ENCODE measurements at places on chromosomes 1 and 21.
A peak's percentile ranks its signal among the peaks of the same experiment; 100 is the strongest.

DNA sequence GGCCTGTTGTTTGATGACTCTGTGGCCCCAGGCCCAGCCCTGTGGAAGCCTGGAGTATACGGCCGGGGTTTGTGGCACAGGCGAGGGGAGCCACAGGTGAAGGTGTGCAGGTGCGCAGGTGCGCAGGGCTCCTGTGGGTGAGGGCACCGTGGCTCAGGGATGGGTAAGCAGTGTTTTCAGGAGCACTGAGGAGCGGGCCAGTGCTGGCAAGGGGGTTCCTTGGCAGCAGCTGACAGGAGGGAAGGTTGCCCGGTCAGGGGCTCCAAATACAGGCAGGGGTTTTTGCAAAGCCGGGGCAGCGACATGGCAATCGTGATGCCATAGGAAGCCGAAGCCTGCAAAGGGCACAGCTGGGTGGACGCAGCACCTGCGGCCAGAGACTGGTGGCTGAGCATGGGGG, 20.7 kb downstream of the AGPAT3 start:
- no peak for DNase-seq

DNA sequence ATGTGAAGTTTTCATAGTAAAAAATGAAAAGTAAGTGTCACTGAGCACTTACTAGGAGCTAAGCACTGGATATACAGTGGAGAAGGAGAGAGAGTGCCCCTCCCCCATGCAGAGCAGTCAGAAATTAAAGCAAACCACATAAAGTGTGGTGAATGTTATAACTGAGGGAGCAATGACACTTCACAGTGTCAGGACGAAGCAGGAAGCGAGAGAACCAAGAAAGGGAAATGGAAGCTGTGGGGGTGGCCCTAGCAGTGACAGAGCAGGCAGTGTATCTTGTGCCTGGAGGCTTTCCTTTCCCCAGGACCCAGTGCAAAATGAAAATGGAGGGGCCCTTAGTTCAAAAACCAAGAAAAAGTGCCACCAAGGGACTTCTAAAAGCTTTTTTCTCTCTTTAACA, 21.5 kb upstream of the RCAN3 start:
- DNase-seq, result no peak

GRCh38 chr1:232709386-232709785, 79.5 kb upstream of the SIPA1L2 start:
- peak; percentile 46 for DNase-seq

DNA sequence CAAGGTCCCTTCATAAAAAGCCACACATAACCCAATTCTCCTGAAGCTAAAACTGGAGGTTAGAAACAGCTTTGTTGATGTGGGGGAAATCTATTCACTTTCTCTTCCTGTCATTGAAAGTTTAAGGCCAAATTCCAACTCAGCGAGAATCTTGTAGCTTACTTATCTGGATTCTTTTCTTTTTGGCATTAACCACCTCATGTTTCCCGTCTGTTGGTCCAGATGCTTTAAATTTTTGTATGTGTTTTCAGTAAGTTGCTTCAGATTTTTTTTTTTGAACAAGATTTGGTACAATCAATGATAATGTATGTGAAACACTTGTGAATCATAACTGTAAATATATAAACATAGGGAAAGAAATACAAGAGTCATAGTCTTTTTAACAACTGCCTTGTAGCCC, 33.7 kb upstream of the NEK7 start:
- no peak for DNase-seq

DNA sequence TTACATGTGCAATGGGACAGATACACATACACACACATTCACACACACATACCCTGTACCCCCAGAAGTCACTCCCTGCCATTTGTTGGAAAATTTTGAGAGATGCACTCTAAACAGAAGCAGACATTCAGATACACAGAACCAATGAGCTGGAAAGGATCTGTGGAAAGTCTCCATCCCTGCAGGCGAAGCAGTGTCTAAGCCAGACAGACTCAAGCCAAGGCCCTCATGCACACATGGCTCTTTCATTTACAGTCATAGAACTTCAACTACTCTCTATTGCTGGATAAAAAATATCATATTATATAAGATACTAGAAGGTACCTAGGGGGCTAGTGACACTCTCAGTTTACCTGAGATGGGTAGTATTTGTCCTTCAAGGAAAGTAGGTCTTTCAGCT, 7.3 kb upstream of the SEC16B start:
- DNase-seq, result no peak

GRCh38 chr1:84504580-84505492, 1.4 kb upstream of the SPATA1 start:
- DNase-seq, result peak; percentile 41

DNA sequence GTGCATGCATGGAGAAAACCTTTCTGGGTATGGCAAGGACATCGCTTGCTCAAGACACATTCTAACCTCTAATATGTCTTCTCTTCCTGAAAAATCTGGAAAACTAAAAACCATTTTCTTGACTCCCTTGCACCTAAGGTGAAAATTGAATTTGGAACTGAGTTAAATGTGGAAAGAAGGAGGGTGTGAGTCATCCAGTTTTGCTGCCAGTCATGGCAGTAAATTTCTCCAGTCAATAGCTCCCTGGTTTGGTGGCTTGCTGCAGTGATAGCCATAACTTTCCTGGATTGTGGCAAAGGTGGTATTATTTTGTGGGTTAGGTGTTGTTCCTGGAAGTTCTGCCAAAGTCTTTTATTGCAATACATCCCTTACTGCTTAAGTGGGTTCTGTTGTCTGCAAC, 2.5 kb downstream of the ZCCHC17 start:
- DNase-seq, result no peak

DNA sequence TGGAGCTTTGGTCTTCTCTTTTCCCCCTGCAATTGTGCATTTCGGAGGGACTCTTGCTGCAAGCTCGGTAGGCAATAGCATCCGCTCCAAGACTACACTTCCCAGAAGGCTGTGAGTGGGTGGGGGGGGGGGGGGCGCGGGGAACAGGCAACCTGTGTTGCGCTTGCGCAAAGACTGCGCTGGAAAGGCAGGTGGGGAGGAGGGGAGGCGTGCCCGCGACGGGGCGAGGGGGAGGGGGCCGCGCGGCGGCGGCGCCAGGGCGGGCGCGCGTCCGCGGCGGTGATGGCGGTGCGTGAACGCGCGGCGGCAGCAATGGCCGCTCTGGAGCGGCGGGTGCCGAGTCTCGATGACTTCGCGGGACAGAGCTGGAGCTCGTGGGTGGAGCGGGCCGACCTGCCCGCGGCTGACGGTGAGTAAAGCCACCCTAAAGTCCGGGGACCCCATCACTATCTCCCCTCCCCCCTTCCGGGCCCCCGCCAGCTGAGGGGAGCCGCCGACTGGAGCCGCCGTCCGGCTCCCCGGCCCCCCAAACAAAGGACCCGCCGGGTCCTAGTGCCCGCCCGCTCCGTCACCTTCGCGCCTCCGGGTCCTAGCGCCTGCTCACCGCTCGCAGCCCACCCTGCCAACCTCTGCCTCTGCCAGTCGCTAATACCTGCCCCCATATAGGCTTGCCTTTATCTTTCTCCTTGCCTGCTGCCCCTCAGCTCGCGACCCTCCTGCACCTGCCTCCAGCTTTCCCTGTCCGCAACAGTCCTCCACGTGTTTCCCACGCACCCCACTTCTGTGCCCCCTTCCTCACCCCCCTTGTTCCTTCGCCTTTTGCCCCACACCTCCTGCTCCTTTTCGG, at the start of gene ATXN7L2:
TSS of gene ATXN7L2 (plus strand) at position 234 of the 847 bp plus-strand sequence. CDS start at position 283, 49 bp downstream.
- DNase-seq, result peak; percentile 75

GRCh38 chr1:213332491-213332890, 281.4 kb downstream of the RPS6KC1 start:
- DNase-seq, result no peak

DNA sequence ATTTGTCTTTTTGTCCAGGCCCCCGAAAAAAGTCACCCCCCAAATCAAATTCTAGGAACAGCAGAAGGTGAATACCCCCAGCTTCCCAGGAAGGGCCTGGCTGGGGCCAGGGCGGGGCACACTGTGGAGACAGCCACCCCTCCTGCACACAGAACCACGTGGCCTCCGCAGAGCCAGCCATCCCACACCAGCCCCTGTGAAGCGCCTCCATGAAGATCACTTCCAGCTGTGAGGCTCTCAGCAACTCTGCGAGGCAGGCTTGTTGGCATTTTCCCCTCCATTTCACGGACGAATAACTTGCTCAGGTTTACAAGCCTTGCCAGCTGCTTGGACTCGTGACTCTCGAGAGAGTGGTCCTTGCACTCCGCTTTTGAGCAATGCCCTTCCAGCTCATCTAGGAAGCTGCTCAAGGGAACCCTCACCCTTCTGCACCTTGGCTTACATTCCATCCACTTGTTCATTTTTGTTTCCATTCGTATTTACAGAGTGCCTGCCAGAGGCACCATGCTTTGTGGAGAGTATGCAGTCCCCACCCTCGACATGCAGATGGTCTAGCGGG, 48.2 kb downstream of the SYT6 start:
- DNase-seq, result no peak

DNA sequence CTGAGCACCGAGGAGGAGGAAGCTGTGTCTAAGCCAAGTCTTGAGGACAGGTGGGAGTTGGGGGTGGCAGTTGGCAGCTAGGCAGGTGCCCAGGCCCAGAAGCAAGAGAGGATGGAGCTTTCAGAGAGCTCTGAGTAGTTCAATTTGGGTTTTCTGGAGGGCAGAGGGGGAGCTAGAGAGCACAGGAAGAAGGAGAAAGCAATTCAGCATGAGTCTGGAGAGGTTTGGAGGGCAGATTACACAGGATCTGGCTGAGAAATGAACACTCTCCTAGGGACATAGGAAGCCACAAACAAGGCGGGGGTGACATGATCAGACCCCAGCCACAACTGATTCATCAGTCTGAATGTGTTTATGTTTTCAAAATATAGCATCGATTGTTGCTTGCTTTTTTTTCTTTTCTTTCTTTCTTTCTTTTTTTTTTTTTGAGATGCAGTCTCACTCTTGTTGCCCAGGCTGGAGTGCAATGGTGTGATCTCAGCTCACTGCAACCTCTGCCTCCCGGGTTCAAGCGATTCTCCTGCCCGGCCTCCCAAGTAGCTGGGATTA, 23.8 kb downstream of the PTPRF start:
- DNase-seq, result peak; percentile 64

DNA sequence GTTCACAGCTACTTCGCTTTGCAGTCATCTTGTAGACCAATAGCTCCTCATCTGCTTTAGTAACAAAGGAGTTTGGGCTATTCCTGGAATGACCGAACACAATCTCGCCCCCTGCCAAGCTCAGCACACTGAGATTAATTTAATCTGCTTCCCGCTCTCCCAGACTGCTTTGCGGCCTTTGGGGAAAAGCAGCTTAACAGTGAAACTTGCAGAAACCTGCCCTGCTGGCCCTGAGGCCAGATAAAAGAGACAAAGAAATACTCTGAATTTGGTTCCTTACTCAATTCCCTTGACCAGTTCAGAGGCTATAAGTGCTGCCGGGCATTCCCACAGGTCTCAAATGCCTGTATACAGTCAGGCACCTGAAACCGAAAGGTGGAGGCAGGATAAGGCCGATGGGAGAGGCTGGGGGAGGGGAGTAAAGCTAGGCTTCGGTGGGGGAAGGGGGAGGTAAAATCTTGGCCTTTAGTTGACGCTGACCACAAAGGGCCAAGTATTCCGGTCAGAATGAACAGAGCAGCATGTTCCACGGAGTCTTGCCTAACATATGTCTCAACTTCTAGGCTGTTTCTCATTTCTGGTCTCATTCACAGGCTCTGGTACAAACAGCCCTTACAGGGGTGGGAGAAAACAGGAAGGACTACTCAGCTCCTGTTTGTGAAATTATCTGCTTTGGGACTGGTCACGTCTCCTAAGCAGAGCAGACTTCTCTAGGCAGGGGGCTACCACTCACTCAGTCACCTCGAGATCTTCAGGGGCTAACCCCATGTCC, 17.7 kb upstream of the A3GALT2 start:
- no peak for DNase-seq

DNA sequence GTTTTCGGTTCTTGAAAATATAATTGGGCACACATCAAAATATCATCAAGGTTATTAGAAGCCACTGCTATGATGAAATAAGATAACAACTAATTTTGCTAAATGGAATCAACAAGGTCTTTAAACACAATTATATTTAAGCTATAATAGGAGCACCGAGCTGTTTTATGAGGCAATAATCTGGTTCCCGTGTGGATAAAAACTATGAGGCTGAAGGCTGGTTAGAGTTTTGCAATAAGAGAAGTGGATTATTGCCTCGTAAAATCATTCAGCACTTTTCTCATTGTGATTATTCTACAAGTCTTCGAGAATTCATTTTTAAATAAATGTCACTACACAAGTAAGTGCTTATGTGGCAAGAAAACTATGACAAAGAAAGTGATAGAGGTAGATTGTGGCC, 975.7 kb upstream of the ADGRL2 start:
- no peak for DNase-seq

- DNase-seq, result peak; percentile 61
These were observed 99.7 kb upstream of the BEND5 start for GRCh38 chr1:48876330-48876785.

- no peak for DNase-seq
These were observed 26.8 kb downstream of the GFI1 start for GRCh38 chr1:92459871-92460320.

DNA sequence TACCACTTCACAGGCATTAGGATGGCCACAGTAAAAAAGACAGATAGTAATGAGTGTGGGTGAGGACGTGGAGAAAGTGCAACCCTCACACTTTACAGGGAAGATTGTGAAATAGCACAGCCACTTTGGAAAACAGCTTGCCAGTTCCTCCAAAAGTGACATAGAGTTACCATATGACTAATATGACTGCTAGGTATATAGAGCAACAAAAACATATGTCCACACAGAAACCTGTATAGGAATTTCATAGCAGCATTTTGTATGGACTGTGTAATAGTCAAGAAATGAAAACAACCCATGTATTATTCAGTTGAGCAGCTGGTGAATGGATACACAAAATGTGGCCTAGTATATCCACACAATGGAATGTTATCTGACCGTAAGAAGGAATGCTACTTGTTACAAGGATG, 30.4 kb upstream of the LBR start:
- no peak for DNase-seq

DNA sequence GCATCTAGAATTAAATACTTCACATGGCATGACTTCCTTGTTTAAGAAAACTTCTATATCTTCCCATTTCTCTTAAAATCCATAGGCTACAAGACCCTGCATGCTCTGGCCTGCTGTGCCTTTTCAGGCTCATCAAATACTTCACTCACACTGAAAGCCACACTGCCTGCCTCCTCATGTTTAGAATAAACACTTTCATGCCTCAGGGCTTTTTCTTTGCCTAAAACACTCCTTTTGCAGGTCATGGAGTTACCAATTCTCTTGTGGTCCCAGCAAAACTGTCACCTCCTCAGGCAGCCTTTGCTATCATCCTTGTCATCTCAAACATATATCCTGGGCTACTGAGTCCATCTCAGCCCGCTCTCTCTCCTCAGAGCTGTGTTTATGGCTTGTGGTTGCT, 5.5 kb downstream of the SGIP1 start:
- no peak for DNase-seq

GRCh38 chr1:181120924-181121323, 32.4 kb downstream of the IER5 start:
- no peak for DNase-seq

- DNase-seq, result peak; percentile 35
These were observed 119.7 kb downstream of the ZNF326 start for GRCh38 chr1:90114521-90115141.

All from HT1080 (cell line).